Lower lobe of right lung (tissue), 2 donors: ENCODE measurements at places on chromosomes 12 and 14. TPM values are rescaled to one million over a fixed set of nuclear protein-coding genes. Genes with fewer than 3 reads are reported as not detected.

DNA sequence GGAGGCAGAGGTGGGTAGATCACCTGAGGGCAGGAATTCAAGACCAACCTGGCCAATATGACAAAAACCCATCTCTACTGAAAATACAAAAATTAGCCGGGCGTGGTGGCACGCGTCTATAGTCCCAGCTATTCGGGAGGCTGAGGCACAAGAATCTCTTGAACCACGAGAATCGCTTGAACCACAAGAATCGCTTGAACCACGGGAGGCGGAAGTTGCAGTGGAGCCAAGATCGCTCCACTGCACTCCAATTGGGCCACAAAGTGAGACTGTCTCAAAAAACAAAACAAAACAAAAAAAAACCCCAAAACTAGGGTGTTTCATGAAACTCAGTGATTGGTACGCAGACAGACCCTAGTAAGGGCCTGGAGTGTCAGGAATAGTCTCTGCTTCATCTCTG lies 6.4 kb upstream of the ARF6 start:
- DNase-seq: no peak

DNAJC22 gene
- total RNA-seq: 0.18 TPM

GRCh38 chr12:19450362-19450761 lies 11.1 kb downstream of the AEBP2 start:
- no peak for DNase-seq

GRCh38 chr14:104370256-104370870 lies 209.2 kb upstream of the C14orf180 start:
- DNase-seq: peak; percentile 37

MYF6 gene
- not detected for total RNA-seq

- DNase-seq: no peak
These were observed 4.9 kb upstream of the KRT5 start for GRCh38 chr12:52524898-52525591.

DNA sequence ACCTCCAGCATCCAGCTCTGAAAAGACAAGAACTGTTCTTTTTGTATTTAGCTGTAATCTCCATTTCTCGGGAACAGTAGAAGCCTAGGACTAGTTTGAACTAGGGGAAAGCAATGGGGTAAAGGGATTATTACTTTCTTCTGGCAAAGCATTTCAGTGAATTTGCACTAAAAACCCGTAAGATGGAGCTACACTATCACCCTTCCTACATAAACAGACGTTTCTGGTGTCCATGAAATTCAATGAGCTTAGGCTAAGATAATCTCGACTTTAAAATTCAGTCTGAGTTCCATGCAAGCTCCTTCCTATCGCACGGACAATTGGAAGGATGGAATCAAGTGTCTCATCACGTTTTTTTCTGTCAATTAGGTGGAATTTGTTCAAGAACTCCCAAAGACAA lies 24.0 kb downstream of the ACSM4 start:
- no peak for DNase-seq

- DNase-seq: no peak
These were observed 841.7 kb downstream of the NRXN3 start for GRCh38 chr14:79011920-79012204.

ZCCHC8 gene
- 23.5 TPM for total RNA-seq

LMNTD1 gene
- total RNA-seq: 2.6 TPM

GRCh38 chr12:25813843-25814242 lies 144.6 kb upstream of the RASSF8 start:
- no peak for DNase-seq

DNA sequence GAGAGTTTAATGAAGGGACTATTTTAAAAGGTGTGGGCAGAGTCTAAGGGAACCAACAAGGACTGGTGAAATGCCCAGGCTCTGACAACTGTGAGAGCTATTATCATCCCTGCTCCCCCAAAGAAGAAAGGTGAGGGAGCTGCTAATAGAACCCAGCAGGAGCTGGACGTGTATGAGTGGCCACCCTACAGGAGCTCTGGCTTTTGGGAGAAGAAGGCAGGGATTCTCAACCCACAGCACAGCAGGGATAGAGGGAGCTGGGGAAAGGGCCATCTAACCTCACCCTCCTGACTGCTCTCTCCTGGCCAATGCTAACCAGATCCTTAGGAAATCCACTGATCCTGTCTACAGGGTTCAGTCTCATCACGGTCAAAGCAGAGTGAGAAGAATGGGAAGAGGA lies 57.1 kb downstream of the GRIN2B start:
- no peak for DNase-seq

- DNase-seq: no peak
These were observed 9.2 kb upstream of the GOLGA3 start for GRCh38 chr12:132837693-132838409.

CERS5 gene
- total RNA-seq: 37.7 TPM

DNA sequence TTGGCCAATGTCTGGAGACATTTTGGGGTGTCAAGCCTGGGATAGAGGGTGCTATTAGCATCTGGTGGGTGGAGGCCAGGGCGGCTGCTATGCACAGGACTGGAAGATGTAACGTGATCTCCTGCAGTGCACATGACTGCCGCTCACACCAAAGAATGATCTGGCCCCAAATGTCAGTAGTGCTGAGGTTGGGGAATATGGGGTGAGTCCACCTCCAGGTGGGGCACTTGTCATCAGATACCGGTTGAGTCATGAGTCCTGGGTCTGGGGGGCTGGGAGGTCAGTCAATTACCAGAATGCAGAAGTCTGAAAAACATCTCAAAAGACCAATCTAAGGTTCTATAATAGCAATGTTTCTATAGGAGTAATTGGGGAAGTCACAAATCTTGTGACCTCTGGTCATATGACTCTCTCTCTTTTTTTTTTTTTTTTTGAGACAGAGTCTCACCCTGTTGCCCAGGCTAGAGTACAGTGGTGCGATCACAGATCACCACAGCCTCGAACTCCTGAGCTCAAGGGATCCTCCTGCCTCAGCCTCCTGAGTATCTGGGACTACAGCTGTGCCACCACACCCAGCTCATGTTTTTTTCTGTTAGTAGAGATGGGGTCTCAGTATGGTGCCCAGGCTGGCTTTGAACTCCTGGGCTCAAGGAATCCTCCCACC lies 6.0 kb upstream of the SDSL start:
- peak; percentile 48 for DNase-seq

CLEC7A gene
- total RNA-seq: 79.5 TPM

GRCh38 chr12:101087920-101088319 lies 122.1 kb downstream of the SLC5A8 start:
- DNase-seq: no peak

CEBPE gene
- total RNA-seq: 0.32 TPM

- peak; percentile 99 for DNase-seq
These were observed at the start of gene C14orf119 for GRCh38 chr14:23095196-23096108. TSS of gene C14orf119 (plus strand) at chr14:23095505. CDS start at chr14:23097659, 2,154 bp downstream.

TTC6 gene
- 9.2 TPM for total RNA-seq

GRCh38 chr14:51410897-51411296 lies 170.8 kb downstream of the TMX1 start:
- DNase-seq: no peak

DNA sequence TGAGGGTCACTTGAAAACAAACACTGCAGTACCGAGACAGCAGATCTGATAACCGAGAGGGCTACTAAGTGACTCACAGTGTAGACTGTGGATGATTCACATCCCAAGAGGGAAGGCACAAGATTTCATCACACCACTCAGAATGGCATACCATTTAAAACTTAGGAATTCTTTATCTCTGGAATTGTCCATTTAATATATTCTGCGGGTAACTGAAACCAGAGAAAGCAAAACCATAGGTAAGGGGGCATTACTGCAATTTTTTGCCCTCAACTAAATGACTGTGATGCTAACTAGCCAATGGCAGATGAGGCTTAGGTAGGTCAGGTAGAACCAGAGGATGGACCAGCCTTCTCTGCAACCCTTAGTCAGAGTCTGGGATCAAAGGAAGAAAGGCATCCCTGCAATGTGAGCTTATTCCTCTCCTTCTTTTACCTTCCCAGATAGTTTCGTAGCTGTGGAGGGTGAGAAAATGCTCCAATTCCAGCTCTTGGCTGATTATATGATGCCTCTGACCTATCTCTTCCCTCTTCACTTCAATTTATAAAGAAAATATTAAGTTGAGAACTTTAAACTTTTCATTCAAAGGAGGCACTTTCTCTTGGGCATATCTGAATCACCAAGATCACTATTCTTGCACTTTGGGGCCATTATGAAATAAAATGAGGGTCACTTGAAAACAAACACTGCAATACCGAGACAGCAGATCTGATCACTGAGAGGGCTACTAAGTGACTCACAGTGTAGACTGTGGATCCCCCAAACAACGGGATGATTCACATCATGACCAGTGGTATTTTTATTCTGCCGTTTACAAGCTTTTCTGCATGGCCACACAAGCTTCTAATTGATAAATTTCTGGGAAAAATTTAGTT lies 6.8 kb downstream of the ART4 start:
- no peak for DNase-seq

- no peak for DNase-seq
These were observed 12.4 kb upstream of the KCNK13 start for GRCh38 chr14:90049390-90049789.

ANO2 gene
- total RNA-seq: 22.2 TPM

DNA sequence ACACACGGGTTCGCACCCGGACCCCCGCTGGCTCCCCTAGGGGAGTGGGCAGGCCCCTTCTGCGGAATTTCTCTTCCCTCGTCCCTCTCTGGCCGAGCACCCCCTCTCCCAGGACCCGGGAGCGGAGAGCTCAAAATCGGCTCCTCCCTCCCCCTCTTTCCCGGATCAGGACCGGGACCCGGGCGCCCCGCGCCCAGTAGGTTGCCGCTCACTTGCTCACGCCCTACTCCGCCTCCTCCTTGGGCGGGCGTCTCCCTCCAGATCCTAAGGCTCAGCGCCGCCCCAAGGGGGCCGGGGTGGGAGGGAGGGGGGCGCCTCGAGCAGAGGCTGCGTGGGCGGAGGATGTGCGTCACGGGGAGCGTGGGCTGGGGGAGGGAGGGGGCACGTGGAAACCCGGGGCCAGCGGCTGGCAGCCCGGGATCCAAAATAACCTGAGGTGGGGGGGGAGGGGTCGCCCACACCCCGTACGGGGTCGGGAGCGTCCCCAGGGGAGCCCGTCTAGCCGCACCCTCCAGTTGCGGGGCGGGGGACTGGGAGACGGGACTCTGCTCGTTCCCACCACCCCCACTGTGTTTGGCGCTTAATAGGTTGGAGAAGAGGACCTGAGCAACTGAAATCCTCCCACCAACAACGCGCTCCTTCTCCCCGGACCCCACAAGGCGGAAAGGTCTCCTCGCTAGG lies 1.8 kb upstream of the NAB2 start:
- peak; percentile 94 for DNase-seq

DNA sequence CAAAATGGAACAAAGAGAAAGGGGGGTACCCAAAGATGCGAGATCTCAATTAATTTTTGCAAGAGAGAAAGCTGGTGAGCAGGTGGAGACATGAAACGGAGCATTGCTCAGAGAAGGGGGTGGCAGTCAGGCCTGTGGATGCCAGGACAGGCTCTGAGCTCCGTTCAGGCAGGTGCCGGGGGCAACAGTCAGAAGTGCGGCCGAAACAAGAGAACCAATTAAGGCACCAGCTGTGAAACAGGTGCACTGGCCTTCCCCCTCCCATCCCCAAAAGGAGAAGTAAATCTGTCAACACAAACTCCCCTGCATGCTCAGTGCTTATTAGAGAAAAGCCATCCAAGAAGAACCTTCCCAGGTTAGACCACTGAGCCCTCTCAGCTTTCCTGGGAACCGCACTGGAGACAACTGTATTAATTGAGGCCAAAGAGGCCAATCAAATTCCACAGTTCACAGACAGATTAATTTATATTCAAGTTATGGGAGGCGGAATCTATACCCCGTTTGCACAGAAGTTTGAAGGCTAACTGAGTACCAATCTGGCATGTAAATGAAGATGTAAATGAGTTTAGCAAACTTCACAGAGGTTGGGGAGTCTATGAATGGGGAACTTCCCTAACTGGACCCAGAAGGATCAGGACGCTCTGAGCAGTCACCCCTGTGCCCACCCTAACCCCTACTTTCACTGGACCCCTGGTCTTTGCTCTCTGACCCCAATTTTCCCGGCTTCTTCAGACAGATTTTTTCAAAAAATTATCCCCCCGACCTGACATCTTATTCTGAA lies 20.9 kb downstream of the OAS2 start:
- no peak for DNase-seq

- no peak for DNase-seq
These were observed 90.2 kb upstream of the SLC38A2 start for GRCh38 chr12:46462641-46463355.

AVPR1A gene
- total RNA-seq: 2.2 TPM

DNA sequence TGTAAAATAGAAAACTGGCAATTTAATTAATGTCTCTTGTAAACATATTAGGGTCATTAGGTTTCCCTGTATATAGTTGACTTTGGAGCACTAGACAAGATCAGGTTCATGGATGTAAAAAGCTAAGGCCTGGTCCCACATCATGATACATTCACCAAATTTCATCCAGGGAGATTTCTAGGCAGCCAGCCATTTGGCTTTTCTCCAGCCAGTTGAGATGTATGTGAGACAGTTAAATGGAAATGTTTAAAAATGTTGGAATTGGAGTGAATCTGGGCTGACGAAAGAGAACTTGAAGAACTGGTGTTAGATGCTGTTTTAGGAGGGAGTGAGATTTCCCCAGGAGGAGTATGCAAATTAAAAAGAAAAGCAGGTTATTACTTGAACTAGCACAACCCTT lies 41.8 kb upstream of the CLEC14A start:
- DNase-seq: no peak

GRCh38 chr14:99215277-99215676 lies 56.7 kb downstream of the BCL11B start:
- DNase-seq: no peak

- DNase-seq: no peak
These were observed 85.1 kb downstream of the PITPNM2 start for GRCh38 chr12:123065676-123066383.

- DNase-seq: no peak
These were observed 82.5 kb upstream of the FICD start for GRCh38 chr12:108432423-108433121.

GPR68 gene
- 3.4 TPM for total RNA-seq

GRCh38 chr14:69077841-69078240 lies 75.1 kb downstream of the DCAF5 start:
- no peak for DNase-seq

OTOGL gene
- total RNA-seq: 0.32 TPM

GRCh38 chr14:77058117-77058516 lies 29.6 kb upstream of the IRF2BPL start:
- no peak for DNase-seq

CLBA1 gene
- total RNA-seq: 10.5 TPM

SERPINA1 gene
- 994 TPM for total RNA-seq

DNA sequence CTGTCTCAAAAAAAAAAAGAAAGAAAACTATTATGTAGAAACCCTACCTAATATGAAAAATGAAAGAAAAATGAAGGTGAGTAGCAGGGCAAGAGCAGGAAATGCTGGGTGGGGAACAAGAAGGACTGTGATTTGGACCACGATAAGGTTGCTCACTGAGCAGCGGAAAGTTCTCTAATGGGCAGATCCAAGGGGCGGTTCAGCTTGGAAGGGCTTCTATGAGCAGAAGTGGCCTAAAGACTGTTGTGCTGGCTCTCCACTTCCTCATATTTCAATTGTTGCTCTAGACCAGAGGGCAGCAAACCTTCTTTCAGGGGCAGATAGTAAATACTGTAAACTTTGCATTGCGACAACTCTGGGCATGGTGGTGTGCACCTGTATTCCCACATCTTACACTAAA lies 16.3 kb upstream of the NFYB start:
- no peak for DNase-seq

GRCh38 chr12:89661706-89662330 lies 46.8 kb downstream of the ATP2B1 start:
- DNase-seq: no peak

RHEBL1 gene
- 1.5 TPM for total RNA-seq
